Stimulated activated CD4-positive, alpha-beta T cell treated with anti-CD3 and anti-CD28 coated beads, Interleukin-1b, Interleukin-23, amount 100 ng/mL, for 1 hour (primary cell): ENCODE measurements at places on chromosomes 11 and 22.

DNA sequence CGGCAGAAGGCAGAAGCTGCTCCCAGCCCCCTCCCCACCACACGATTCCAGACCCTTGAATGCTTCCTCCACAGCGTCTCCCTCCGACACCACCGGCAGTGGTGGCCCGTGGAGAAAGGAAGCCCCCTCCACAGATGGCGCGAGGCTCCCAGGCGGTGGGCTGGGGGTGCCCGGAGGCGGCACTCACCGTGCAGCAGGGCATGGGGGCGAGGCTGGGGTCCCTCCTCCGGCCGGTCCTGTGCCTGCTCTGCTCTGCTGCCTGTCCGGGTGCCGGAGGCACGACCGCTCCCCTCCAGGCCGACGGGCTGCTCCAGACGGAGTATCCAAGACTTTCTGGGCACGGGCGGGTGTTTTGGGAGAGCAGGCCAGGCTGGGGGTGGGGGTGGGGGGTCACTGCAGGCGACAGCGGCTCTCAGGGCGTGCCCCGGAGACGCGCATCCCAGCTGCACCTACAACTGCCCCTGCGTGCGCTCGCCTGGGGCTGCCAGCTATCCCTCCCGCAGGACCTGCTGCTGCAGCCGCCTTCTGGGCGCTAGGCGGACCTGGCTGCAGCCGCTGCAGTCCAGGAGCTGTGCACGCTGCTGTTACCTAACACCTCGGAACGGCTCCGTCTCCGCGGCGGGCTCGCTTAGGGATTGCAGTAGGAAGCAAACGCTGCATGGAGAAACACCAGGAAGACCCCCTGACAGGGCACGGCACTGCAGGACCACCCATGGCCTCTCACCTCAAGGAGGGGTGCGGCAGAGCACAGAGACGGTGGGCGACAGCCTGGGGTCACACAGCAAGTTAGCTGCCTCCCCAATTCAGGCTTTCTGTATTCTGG lies 15.2 kb downstream of the MRGPRG start:
- no peak for DNase-seq

- DNase-seq, result no peak
Observed at GRCh38 chr11:19394525-19395016, 153.8 kb upstream of the E2F8 start.

DNA sequence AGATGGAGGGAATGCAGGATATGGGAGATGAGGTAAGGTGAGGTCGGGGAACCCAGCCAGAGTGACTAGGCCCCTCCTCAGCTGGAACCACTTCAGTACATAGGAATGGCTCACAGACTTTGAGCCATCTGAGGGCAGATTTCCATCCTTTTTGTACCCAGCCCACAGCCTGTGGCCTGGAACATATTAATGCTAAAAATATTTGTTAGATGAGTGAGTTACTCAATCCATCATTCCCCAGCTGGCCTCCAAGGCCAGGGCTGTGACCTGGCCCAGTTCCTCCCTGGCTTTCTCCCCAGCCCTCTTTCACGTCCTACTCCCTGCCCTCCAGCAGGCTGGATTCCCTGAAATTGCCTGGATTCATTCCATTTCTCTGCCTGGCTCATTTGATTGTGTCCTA lies 57.2 kb upstream of the PRDM11 start:
- DNase-seq, result no peak

DNA sequence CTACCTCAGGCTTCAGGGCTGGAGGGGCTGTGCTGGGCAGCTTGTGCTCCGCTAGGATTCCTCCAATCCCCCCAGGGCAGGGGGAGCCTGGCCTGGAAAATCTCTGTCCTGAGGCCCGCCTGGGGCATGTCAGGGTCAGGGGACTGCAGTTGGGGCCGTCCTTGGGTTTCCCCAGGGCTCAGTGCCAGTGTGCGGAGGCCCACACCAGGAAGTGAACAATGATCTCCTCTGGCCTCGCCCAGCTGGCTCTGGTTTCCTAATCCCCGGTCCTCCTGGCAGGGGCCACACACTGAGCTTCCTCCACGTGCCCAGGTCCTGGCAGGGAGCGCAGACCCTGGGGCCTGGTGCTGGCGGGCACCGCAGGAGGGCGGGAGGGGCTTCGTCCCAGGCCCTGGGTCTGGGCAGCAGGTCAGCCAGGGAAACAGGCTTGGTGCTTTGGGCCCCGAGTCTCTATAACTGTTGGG lies 1.4 kb upstream of the MUC2 start:
- DNase-seq, result no peak

DNA sequence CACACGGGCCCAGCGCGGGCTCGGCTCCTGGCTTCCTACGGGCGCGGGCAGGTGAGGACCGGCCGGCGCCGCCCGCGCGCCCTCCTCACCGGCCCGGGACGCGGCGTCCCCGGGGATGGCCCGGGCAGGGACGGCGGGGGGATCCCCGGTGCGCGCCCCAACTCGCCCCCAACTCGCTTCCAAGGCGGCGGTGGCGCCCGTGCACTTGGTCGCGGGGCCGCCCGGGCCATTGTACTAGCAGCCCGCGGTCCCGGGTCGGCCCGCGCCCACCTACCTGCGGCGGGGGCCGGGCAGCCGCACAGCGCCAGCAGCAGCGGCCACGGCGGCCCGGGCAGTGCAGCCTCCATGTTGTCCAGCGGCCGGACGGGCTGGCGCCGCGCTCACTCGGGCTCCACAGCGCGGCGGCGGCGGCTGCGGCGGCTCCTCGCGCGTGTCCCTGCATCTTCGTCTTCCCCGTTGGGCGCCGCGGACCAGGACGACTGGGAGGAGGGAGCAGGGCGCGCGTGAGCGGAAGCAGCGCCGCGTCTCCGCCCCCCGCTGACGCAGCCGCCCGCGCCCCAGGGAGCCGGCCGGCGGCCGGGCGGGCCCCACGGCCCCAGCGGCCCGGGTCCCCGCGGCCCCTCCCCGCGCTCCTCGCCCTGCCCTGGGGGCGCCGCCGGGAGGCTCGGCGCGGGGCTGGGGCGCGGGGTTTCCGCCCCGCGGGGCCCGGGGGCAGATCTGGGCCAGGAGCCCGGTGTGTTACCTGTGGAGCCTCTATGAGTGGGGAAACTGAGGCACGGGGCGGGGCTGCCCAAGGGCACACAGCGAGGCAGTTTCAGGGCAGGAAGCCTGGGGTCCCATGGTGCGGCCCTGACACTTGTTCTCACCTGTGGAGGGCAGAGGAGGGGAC lies 159.3 kb upstream of the GRK3 start:
- DNase-seq, result peak; percentile 53

DNA sequence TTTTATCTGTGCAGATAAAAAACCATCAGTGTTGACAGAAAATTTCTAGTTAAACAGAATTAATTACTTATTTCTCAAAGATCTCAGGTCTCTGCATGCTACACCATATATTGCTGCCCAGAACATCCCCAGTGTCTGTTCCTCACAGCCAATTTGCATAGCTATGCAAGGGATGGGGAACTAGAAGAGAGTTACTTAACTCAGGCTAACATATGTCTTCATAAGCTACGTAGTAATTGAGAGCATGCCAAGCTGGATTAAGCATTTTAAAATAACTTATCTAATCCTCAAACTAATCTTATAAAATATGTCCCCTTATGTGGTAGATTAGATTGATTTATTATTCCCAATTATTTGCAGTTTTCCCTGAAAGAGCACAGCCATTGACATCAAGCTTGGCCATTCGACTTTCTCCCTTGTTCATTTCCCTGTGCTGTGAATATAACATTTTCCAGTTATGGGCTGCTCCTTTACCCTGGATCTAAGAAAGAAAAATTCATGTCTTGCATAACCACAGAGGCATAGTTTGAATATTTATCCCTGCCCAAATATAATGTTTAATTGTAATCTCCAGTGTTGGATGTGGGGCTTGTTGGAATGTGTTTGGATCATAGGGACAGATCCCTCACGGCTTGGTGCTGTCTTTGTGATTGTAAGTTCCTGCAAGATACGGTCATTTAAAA lies 69.1 kb downstream of the C11orf87 start:
- no peak for DNase-seq

GRCh38 chr11:2933375-2934020 lies 4.3 kb upstream of the PHLDA2 start:
- no peak for DNase-seq

DNA sequence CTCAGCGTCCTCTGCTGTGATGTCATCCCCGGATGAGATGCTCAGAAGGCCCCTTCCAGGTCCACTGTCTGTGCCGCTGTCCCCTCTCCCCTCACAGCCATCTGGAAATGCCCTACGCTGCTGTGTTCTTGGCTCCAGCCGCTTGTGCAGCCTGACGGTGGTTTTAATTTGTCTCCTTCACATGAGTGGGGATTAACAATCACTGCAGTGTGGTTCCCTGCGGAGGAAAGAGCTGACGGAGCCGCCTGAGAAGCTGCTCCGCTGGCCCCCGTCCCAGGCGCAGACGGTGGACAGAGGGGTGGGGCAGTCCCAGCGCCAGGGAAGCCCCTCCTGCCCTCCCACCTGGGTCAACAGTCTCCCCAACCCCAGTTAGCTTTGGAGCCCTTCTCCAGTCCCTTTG lies 67.5 kb upstream of the PHF21B start:
- no peak for DNase-seq

- no peak for DNase-seq
Observed at GRCh38 chr11:110491577-110492320, 62.0 kb downstream of the FDX1 start.

- no peak for DNase-seq
Observed at GRCh38 chr11:19433791-19434190, 193.0 kb upstream of the E2F8 start.

DNA sequence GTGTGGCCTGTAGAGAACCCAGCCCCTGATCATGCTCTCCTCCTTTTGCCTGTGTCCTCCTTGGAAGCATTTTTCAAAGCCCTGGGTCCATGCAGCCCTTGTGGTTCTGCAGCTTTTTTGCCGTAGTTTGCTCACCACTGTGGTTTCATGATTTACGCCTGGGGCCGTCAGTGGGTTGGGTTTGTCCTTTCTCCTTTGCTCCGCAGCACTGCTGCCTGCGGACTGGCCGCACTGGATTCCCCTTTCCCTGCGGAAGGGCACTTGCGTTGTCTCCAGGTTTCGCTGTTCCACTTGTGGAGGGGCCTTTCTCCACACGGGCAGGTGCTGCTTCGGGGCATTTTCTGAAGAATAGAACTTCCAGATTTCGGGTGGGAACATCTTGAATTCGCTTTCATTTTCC lies 1260.9 kb downstream of the BRD1 start:
- no peak for DNase-seq

DNA sequence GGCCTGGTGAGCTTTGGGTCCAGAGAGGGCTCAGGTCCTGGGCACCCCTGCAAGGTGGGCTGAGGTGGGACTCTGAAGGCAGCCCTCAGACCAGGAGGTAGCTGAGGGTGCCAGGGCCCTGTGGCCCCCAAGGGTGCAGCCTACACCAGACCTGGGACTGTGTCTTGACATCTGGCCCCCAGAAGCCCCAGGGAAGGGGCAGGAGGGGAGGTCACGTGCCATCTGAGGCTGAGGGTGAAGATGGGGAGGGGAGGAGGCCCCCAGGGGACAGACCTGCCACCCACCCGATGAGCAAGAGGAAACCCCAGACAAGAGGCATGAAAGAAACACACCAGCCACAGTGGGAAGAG lies 520.2 kb downstream of the BRD1 start:
- DNase-seq, result no peak

- DNase-seq, result no peak
Observed at GRCh38 chr11:134725211-134725610, 313.2 kb upstream of the B3GAT1 start.

DNA sequence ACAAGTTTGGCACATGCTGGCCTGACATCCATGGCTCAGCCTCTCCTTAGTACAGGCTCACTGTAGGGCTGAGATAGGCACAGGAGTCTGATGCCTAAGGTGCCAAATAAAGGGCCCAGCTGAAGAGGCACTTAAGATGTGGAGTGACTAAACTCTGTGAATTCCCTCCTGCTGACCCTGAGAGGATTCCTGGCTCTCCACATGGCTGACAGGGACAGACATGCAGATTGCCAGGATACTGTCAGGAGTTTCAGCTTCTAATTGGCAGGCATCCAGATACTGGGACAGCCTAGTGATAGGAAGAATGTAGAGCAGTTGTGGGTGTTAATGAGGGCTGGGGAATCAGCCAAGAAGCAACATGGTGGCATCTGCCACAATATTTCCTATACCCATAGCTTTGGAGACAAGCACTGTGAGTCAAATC lies 558.7 kb downstream of the INSC start:
- DNase-seq, result no peak

DNA sequence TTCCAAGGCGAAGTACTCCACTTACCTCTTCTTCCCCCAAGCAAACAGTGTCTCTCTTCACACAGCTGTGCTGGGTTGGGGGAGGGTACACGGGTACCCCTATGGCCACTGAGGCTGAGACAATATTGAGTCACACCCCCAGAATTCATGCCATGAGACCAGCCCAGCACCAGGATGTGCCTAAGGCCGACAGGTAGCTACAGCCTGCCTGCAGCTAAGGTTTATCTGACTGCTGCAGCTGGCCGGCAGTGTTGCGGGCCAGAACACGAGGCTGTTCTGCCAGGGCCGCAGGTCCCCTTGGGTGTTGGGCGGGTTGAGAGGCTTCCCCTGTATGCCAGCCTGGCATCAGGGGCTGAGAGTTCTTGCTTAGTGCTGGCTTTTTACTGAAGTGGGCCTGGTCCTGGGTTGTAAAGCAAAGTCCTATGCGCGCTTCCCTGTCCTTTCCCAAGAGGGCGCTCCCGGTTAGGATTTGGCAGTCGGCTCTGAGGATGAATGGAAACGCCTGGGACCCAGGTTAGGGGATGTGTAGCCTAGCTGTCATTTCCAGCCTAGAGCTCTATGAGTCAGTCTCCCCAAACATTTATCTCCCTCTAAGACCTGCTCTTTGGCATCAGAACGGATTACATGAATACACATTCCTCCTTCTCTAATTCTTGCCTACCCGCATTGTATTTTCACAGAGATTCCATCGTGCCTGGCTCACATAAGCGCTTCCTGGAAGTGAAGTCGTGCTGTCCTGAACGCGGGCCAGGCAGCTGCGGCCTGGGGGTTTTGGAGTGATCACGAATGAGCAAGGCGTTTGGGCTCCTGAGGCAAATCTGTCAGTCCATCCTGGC lies 7.1 kb downstream of the USP18 start:
- no peak for DNase-seq

DNA sequence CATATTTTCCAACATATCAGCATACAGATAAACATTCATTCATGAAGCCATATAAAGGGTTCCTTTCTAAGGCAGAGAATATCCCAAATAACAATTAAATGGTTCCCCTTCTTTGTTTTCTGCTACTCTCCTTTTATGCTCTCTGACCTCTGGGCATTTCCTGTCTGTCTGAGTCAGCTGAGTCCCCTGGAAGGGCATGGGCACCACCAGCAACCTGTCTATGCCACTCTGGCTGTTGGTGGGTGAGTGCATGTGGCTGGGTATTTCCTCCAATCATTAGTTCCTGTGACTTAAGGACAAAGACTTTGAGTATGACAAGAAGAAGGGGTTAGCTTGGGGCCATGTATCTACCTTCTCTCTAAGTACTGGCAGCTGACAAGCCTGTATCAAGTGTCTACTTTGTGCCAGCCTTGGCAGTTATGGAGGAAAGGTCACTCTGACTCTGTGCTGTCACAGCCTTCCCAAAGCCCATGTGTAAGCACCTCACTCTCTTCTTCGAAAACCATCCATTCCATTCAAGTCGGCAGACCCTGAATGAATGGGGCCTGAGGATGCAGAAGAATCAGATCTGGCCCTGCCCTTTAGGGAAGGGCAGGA lies 86.3 kb upstream of the PHOX2A start:
- no peak for DNase-seq

- DNase-seq, result no peak
Observed at GRCh38 chr11:134853992-134854991, 442.2 kb upstream of the B3GAT1 start.
